Thymus (tissue), 14 donors: ENCODE measurements at places on chromosomes 4 and X. TPM values are rescaled to one million over a fixed set of nuclear protein-coding genes. Genes with fewer than 3 reads are reported as not detected.
A peak's percentile ranks its signal among the peaks of the same experiment; 100 is the strongest.

- H3K36me3 ChIP-seq, result no peaks in the 10 kb centered on the region
- no peaks in the 10 kb centered on the region for H3K27me3 ChIP-seq
- no peaks in the 10 kb centered on the region for H3K4me1 ChIP-seq
- no peak overlapping the region for H3K27ac ChIP-seq
- no peak for DNase-seq
- H3K4me3 ChIP-seq, result no peak overlapping the region
Observed at GRCh38 chr4:25936696-25937095, 22.7 kb downstream of the SMIM20 start.

DNA sequence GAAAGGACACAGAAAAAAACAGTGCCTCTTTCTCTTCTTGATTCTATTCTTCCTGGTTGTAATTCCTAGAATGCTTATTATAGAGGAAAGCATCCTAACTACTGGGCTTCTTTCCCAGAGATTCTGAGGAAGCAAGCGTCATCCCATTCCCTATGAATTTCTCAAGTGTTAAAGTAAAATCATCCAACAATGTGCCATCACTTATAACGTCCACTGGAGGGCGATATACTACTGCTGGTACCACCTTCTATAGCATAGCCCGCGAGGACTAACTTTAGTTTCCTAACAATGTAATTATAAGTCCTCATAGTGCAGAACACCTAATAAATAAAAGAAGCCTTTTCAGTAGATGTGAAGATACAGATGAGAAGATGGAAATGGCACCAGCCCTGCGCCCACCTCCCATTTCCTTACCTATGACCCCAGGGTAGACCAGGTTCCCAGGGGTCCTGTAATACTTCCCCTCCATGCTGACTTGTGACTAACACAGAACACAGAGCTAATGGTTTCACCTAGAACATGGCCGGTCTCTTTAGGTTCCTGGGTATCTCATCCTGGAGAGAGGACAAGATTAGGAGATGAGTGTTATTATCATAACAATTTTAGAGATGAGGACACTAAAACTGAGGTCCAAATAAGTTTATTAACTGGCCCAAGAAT, 4.2 kb downstream of the CENPVL3 start:
- no peak for DNase-seq
- peaks cover 11% of the 10 kb centered on the region for H3K27me3 ChIP-seq

- no peak overlapping the region for H3K27ac ChIP-seq
- no peak overlapping the region for H3K4me3 ChIP-seq
- H3K27me3 ChIP-seq, result no peaks in the 10 kb centered on the region
- no peaks in the 10 kb centered on the region for H3K36me3 ChIP-seq
- H3K4me1 ChIP-seq, result no peaks in the 10 kb centered on the region
Observed at GRCh38 chr4:73348185-73348584, 55.9 kb upstream of the ALB start.

DNA sequence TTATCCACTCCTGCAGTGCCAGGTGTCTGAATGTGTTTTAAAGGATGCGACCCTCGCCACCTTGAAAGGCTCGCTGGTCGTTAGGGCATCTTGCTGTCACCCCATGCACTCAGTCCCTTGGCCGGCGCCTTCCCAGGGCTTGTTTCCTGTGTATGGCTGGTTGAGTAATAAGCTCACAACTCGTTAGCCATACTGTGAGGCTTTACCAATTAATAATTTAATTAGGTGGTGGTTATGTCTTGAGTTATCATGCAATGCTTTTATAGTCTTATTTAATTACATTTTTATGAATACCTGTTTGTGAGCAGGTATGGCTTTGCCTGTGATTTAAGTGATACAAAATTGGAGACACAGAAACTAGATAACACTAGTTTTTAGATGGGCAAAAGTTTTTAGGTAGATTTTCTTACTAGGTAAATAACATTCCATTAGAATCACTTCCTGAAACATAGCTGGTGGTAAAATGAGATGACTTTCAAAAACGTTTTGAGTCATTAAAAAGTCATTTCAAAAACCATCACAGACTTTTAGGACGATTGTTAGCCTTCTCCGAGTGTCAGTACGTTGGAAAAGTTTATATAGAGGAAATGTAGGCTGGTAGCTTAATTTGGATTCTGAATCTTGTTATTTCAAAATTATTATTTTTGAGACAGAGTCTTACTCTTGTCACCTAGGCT, 18.2 kb downstream of the PTTG2 start:
- DNase-seq, result no peak
- peak overlapping the region; percentile 95 for H3K4me3 ChIP-seq
- H3K27me3 ChIP-seq, result no peaks in the 10 kb centered on the region
- H3K36me3 ChIP-seq, result peaks cover 5% of the 10 kb centered on the region

GYG2 gene
- polyA plus RNA-seq, result 0.23 TPM

OPRPN gene
- polyA plus RNA-seq, result 0.34 TPM

DNA sequence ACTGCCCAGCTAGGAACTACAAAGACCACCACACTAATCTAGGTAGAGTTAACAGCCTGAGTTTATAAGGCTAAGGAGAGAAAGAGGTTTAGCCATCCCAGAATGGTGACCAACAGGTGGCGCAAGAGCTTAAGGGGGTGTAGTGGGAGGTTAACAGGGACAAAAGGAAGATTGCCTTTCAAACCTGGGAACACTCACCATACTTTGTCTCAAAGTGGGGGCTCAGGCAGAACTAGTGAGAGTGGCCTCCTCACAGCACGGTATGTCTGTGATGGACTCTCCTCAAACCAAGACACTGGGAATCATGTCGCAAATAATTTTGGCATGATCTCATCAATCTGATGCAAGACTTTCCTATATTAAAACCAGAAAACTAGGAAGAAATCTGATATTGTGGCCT, 23.4 kb downstream of the CCNI start:
- H3K4me3 ChIP-seq, result no peak overlapping the region
- no peaks in the 10 kb centered on the region for H3K4me1 ChIP-seq
- H3K36me3 ChIP-seq, result peaks cover 89% of the 10 kb centered on the region
- no peak for DNase-seq
- H3K27ac ChIP-seq, result no peak overlapping the region
